ENCODE measurements at places on chromosomes 16 and 17.

DNA sequence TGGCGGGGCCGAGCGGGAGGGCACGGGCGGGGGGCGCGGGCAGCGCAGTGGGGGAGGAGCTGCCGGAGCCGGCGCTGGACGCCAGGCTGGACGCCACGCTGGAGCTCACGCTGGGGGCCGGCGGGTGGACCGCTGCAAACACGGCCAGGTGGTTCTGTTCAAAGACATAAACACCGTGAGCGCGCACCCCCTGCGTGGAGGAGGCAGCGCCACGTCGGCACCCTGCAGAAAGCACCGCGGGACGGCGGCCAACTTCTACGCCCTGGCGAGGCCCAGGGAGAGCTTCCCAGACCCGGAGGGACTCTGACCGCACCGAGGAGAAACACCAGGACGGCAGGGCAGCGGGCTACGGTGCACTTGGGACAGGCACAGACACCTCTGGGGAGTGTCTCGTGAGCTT is 29.3 kb downstream of the UNKL start:
- DNase-seq = no peak

DNA sequence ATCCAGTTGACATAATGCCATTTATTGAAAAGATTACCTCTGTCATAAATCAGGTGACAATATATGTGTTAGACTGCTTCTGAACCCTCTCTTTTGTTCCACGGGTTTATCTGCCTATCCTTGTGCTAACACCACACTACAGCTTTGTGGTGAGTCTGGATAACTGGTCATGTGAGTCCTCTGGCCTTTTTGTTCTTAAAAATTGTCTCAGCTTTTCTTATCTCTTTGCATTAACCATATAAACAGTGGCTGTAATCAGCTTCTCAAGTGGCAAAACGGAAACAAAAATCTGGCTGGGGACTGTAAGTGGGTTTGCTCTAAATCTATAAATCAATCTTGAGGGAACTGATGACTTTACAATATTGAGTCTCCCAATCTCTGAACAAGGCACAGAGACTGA is 44.6 kb downstream of the STX8 start:
- no peak for DNase-seq

DNA sequence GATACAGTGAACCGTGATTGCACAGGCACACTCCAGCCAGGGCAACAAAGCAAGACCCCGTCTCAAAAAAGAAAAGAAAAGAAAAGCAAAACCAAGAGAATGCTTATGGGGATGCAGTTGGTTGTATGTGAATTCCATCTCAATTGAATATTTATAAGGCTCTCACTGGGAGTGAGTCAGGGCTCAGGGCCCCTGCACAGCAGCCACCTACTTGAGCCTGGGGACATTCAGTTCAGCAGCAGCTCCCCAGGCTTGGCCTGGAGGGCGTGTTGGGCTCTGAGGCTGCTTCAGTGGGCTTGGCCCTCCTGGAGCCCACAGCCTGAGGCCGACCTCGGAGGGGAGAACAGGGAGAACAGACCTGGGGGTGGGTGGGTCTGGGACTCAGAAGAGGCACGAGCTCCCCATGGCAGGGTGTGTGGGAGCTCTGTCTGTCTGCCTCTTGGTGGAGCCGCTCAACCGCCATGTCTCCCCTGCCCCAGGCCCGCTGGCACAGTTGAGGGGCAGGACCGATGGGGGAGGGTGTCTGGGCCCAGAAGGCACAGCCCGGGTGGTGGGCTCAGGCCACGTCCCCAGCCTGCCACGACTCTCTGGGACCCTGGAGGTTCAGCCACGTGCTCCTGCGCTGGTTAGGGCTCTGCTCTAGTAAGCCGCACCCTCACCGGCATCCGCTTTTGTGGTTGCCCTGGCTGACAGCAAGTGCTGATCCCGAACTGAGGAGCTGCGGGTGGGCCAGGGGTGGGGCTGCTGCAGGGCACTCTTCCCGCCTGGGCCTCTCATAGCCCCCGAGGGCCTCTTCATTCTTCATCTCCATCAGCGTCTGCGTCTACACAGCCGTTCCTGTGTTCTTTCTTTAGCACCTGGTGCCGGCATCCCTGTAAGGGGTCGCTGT is 24.8 kb downstream of the ZFPM1 start:
- DNase-seq = no peak

DNA sequence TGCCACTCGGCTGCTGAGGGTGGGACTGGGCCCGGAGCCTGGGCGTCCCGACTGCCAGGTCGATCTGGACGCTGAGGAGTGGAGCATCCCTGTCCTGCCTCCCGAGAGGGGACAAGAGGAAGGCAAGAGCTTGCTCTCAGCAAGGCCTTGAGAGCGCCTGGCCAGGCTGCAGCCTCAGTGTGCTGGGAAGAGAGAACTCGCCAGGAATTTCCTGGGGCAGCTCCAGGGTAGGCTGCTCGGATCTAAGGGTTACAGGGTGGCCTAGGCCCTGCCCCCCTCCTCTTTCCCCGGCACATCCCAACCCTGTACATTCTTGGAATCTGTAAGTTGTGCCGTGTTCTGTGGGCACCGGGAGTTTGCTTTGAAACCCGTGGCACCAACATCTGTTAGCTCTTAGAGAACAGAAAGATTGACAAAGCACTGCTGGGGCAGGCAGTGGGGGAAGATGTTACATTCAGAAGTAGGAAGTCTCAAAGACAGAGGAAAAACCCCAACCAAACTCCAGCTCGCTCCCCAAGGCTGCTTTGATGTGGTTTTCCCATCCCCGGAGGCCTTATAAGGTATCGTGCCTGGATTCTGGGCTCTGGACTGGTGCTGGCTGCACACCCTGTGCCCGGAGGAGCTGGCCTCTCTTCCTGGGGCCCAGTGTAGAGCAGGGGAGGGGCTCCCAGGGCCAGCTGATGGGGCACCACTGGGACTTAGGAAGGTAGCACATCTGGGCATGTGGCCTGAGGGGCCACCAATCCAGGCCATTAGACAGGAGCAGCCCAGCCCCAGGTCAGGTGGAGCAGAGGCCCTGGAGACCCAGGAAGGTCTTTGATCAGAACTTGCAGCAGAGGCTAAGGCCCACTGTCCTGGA is 55.2 kb downstream of the NKD1 start:
- no peak for DNase-seq

GRCh38 chr16:72224260-72224768 is 52.4 kb upstream of the PMFBP1 start:
- DNase-seq = no peak

GRCh38 chr17:35460354-35460851 is 11.8 kb upstream of the SLFN13 start:
- DNase-seq = peak; percentile 39

DNA sequence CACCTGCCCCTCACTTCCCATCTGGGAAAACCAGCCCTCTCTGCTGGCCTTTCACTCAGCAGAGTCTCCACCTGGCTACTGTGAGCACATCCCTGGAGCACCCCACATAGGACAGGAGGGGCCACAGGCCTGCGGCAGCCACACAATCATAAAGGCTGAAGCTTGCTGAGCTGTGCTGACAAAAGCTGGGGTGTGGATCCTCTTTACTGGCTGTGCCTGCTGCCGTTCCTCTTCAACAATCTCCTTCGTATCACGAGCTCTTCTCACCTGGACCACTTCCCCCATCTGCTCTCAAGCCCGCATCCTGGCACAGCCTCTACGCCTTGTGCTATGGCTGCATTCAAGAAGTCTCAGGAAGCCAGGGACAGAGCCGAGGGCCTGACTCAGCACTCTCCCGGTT is 86.1 kb downstream of the ZNF778 start:
- no peak for DNase-seq

- no peak for DNase-seq
Measured at GRCh38 chr17:53321651-53322050, 501.1 kb upstream of the KIF2B start.

DNA sequence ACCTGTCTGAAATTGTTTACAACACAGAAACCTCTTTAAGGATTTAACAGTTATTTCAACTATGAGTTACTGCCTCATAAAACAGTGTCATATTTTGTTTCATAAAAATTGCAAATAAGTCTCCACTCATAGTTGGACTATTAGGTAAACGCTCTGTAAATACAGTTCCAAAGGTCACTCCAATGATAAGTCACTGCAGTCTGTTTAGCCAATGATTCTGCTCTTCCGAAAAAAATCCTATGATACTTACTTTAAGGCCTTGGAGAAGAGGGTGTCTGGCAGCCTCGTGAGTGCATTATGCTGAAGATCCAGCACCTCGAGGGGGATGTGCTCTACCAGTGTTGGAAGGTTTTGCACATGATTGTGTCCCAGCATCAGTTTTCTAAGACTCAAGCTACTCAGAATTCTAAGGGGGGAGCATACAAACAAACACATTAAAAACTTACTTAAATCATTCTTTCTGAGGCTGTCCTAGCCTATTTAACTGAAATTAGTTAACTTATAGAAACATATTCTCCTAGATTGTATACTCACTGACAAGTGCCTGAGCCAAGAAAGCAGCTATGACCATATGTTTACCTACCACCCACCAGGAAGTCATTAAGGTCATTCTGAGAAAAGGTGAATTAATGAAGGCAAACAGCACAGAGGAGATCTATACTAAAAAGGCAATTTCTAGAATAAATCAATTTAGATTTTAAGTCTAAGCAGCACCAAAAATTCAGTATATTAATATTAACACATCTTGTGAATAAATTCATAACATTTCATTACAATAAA is 41.1 kb downstream of the MARVELD3 start:
- DNase-seq = no peak

DNA sequence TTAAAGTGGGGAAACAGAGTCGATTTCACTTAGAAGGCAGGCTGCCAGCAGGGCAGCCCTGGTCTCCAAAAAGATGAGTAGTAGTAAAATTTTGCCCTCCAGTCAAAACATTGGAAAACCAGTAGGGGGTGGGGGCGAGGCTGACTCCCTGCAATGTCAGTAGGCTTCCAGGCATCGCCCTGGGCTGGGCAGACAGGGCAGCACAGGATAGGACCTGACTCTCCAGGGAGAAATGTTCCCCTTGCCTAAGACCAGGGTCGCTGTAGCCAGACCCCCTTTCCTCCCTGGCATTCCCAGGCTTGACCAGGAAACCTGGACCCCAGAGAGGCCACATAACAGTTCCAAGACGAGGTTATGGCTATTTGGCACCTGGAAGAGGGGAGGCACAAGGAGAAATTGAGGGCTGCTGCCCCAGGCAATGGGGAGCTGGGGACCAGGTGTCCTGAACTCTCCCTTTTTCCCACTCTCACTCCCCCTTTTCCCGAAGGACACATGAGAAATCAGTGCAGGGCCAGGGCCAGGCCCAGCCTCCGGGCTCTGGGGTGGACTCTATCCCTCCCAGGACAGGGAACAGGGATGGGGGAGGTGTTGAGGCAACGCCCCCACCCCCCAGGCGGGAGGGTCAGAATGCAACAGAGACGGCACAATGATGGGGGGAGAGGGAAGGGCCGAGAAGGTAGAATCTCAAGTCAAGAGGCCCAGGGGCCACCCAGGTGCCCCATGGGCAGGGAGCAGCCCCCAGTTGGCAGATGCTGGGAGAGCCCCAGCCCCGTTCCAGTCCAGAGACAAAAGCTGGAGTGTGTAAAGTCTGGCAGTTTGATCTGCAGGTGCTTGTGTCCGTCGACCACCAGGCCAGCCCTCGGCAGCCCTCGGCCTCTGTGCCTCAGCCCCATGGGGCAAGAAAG is 4.5 kb upstream of the SAMD14 start:
- DNase-seq = no peak

GRCh38 chr16:85968041-85968920 is 69.3 kb downstream of the IRF8 start:
- no peak for DNase-seq

DNA sequence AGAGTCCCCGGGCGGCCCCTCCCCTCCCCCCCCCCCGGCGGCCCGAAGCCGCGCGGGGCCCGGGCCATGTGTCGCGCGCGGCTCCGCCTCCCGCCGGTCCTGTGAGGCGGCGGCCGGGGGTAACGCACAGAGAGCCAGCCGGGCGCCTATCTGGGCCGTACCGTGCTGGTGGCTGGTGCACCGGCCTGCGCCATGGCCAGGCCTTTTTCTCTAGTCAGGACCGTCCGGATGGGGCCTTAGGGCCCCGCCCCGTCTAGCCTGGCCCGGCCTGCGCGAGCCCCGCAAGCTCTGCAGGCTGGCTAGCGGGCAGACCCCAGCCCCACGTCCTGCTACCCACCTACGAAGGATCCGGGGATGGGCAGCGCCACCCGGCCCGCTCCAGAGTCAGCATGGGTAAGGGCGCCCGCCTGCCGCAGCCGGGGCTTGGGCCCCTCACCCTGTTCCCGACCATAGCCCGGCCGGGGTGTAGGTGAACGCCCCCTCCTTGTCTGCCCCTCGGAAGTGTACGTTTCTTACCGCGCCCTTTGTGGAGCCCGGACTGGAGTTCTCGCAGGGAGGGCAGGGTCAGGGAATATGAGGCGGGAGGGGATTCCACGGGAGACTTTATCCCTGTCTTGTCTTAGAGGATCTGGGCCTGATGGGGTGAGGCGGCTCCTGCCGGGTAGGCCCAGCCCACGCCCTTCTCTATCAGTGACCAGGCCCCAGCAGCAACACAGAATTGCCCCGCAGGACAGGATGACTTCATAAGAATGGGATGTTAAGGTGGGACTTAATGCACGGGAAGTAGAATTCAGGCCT is at the start of gene CENPT:
Gene CENPT (minus strand): TSS at position 630 of the 798 bp plus-strand sequence. CDS start 13,834 bp downstream, outside the sequence.
- no peak for DNase-seq

GRCh38 chr16:67571464-67571863 is 9.1 kb downstream of the CTCF start:
- no peak for DNase-seq

DNA sequence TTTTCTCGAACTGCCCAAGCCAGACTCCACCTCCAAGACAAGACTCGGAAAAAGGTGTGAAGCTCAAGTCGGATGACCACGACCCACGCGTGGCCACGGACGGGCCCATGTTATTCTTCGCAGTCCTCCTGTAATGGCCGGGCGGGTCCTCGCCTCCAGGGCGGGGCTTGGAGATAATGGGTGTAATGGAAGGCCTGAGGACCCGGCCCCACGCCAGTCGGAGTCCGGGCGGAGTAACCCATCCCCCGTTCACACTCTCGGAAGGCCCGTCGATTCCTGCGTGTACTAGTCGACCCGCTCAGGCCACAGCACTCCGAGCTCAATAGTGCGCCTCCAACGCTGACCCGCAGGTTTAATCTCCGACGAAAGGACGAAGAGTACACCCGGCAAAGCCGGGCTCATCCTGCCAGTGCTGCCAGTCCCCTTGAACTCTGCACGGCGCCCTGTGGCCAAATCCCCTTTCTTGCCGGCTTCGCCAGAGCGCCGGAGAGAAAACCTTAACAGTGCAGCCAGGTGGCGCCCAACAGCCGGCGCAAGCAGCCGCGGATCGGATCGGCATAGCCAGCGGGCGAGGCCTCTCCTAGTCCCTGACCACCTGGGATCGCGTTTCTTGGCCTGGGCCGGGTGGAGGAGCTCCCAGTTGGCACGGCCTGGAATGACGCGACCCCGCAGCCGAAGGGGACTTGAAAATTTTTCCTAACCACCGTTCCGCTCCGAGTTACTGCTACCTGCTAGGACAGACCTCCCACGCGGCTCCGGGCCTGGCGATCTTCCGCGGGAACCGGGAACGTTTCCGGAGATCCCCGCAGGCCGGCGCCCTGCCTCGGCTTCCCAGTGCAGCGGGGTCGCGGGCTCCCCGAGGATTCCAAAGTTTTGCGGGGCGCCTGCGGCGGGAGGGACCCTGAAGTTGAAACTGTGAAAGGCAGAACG is 762.0 kb downstream of the KCNJ18 start:
- DNase-seq = no peak
